ENCODE measurements at places on chromosomes 2 and 18. TPM values are rescaled to one million over a fixed set of nuclear protein-coding genes. Genes with fewer than 3 reads are reported as not detected.

The NPPC gene
- total RNA-seq: not detected

The LMAN1 gene
- total RNA-seq: 51.3 TPM

DNA sequence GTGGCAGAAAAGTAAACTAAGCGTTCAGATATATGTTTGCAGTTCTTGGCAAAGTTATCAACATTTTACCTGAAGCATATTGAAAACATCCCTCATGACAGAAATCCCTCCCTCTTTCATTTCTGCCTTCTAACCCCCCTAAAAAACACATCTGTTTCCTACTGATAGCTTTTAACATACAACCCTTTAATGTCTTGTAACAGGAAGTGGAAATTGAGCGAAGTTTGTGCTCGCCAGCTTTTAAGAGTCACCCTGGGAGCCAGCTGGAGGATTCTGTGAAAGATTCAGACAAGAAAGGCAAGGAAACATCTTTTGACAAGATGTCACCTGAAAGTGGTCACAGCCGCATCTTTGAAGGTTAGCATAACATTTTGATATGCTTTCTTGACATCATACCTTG, 247.4 kb downstream of the XIRP2 start:
- no peak for DNase-seq

GRCh38 chr2:33160191-33160590, 213.4 kb downstream of the LTBP1 start:
- DNase-seq: no peak

DNA sequence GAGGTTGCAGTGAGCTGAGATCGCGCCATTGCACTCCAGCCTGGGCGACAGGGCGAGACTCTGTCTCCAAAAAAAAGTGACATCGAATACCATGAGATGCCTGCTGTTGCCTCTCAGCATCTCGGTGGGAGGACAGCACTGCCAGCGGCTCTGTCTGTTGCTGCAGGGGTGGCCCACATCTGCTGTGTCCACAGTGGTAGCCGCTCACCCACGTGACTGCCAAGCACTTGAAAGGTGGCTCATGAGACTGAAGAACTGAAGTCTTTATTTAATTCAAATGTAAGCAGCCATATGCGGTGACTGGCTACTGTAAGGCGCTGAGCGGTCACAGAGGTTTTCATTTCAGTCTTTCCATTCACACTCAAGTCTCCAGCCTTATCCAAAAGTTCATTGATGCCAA, 25.8 kb downstream of the IMPA2 start:
- DNase-seq: no peak

GRCh38 chr2:195639959-195640358, 17.1 kb upstream of the SLC39A10 start:
- DNase-seq: no peak

GRCh38 chr18:31977270-31977872, 34.4 kb upstream of the TRAPPC8 start:
- no peak for DNase-seq

DNA sequence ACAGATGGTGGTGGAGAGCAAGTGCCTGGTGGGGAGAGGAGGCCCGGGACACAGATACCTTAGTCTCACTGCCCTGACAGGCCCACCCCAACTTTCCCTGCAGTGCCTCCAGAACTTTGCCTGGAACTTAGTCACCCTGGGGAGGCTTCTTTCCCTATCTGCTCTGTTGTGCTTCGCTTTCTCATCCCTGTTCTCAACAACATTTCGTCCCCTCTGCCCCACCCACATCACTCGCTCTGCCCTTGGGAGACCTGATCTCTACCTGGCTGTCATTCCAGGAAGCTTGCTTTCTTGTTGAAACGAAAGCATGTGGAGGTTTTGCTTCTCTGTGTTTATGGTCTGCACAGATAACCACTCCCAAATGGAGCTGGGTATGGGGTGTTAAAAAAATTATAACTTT, 93.8 kb downstream of the PRKCE start:
- no peak for DNase-seq

DNA sequence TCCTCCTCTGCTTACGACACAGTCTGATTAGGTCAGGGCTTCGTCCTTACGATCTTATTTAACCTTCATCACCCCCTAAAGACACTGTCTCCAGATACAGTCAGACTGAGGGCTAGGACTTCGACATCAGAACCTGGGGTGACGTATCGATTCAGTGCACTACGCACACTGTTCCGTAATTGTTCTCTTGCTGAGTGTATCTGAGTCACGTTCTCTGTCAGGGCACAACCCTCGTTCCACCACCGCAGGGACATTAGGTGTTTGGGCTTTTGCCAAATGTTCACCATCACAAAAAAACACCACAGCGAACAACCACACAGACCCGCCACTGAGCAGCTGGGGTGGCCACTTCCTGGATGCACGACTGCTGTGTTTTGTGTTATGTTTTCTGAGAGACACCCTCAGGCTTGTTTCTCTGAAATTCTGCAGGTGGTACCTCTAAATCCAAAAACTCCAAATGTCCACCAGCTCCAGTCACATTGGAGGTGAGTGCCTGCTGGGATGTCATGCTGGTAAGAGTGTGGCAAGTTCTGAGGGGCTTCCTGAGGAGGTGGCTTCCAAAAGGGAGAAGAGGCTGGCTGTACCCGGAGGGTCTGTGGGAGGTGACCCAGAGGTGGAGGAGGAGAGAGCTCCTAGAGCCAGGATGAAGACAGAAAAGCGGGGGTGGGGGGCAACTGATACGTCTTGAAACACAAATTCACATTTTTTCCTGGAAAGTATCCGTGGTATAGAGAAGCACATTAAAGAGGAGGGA, 66.6 kb downstream of the ADNP2 start:
- no peak for DNase-seq

The PRKD3 gene
- 46.1 TPM for total RNA-seq

DNA sequence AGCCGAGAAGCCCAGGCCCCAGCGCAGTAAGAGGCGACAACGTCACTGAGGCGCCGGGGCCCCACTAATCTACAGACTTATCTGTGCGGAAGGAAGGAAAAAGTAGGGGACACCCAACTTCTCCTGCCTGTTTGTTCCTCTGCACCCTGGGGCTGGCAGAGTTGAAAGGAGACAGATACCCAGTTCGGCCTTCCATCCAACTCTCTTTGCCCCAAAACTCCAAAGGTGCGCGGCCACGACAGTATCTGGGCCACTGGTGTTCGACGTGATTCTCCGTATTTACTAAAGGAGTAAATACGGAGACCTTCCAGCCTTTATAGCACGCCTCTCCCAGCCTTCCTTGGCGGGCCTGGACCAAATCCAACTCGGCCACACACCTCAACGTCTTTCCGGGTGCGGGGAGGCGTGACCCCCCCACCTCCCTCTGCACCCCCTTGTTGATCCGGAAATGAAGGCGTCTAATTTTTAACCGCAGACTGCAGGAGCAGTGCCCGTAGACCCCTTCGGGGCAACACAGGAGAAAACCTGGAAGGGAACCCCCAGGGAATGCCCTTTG, 1.6 kb downstream of the SMAD7 start:
- DNase-seq: no peak

The GPR39 gene
- total RNA-seq: 17.8 TPM

- DNase-seq: peak; percentile 16
Observed at GRCh38 chr2:239186516-239187357, 214.1 kb downstream of the HDAC4 start.

The LRRC30 gene
- not detected for total RNA-seq

- no peak for DNase-seq
Observed at GRCh38 chr2:234044157-234044556, 6.3 kb upstream of the SPP2 start.

GRCh38 chr2:5657231-5657630, 35.0 kb upstream of the SOX11 start:
- no peak for DNase-seq

The HOXD1 gene
- 5.2 TPM for total RNA-seq

DNA sequence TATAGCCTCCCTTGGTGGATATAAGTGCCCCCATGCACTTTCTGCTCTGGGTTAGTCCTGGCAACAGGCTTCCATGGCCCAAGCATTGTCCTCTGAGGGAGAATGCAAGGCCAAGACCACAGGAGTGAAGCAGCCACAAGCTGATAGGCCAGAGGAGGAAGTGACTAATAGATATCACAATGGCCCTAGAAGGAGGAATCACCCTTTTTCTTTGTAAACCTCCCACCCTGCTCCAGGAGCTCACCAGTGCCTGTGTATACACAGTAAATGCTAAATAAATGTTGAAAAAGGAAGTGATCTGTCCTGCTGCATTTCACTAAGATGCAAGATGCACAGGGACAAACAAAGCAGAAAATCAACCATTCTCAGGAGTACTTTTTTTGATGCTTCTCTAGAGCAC, 49.7 kb upstream of the ABCA12 start:
- no peak for DNase-seq

DNA sequence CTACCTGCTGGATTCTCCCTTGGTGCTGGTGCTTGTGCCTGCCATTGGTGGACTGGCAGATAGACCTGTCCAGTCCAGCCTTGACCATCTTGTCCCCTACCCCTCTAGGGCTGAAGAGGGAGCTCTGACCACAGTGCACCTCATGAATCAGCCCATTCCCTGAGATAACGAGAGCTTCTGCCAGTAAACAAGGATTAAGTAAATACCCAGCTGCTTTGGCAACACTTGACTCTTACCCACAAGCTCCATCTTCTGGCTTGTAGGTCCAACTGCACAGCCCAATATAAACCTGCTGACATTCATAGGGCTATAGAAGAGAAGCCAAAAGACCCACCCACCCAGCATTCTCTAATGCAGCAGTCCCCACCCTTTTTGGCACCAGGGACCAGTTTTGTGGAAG, 186.4 kb downstream of the PIK3C3 start:
- no peak for DNase-seq

DNA sequence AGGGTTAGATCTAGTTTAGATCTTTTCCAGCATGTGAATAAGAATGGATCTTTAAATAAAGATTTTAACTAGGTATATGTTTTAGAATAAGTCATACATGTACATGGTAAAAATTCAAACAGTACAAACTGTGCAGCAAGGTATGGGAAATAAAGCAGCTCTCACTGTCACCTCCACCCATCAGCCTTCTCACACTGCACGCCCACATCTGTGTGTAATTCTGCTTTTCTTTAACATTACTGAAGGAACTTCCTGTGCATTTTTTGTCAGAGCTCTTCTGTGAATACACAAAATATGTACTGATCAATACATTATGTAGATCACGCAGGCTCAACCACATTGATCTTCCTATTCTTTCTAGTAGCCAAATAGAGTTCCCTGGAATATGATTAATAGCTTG, 3.4 kb downstream of the CASP8 start:
- no peak for DNase-seq

The UGT1A5 gene
- not detected for total RNA-seq

GRCh38 chr2:234003972-234004617, 46.4 kb upstream of the SPP2 start:
- DNase-seq: no peak

The MTLN gene
- total RNA-seq: 45.2 TPM

GRCh38 chr2:62774555-62775366, 69.2 kb downstream of the EHBP1 start:
- DNase-seq: no peak

DNA sequence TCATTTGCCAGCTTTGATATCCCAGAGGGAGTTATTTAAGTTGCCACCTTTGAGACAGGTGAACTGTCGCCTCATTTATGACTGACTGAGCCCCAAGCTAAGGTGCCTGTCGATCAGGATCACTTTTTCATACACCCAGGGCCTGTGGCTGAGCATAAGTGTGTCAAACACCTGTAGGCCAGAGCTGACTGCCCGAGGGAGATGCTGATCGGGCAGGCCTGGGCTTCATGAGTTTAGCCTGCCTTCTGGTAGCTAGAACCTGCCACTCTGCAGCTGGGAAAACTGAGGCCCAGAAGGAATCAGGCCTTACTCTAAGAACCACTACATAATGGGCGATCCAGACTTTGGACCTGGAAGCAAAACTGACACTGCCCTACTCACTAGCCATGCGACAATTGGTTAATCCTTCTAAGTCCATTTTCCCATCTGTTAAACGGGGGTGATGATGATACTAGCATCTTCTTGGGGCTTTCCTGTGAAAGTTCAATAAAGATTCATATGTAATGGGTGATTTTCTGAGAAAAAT, 188.7 kb upstream of the GLI2 start:
- DNase-seq: no peak

- no peak for DNase-seq
Observed at GRCh38 chr2:22126978-22127377, 1003.2 kb downstream of the TDRD15 start.

GRCh38 chr2:237896956-237897355, 37.5 kb downstream of the RAMP1 start:
- no peak for DNase-seq

GRCh38 chr2:137812517-137812916, 151.8 kb upstream of the HNMT start:
- no peak for DNase-seq

The ADCYAP1 gene
- 0.20 TPM for total RNA-seq

GRCh38 chr2:219622472-219622871, 5.0 kb upstream of the SLC4A3 start:
- DNase-seq: no peak

The KLHL29 gene
- total RNA-seq: 21.0 TPM
